ENCODE measurements at places on chromosomes 1 and 21.
A peak's percentile ranks its signal among the peaks of the same experiment; 100 is the strongest.

DNA sequence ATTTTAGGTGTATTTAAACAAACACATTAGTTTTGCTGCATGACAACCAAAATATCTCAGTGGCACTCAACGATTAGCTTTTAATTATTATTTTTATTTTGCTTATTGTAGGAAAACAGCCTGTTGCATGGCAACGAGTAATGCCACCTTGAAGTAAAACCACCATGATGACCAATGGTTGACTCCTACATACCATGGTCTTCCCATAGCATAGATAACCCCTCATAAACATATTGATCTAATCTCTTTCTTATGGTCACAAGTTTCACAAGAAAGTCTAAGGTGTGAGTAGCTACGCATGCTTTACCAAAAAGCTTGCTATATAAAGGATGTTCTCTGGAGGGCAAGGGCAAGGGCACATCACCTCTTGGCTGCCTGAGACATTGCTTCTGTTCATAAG, 61.5 kb upstream of the PTBP2 start:
- no peak for DNase-seq

GRCh38 chr1:37037690-37038089, 3.4 kb upstream of the GRIK3 start:
- DNase-seq = no peak

GRCh38 chr1:110872745-110873720, at the start of gene CD53:
Gene CD53 (plus strand): TSS chr1:110873148. CDS start chr1:110891409, 18,261 bp downstream.
- DNase-seq = no peak

- DNase-seq = peak; percentile 76
Observed at GRCh38 chr1:178938959-178939317, 68.1 kb upstream of the ANGPTL1 start.

DNA sequence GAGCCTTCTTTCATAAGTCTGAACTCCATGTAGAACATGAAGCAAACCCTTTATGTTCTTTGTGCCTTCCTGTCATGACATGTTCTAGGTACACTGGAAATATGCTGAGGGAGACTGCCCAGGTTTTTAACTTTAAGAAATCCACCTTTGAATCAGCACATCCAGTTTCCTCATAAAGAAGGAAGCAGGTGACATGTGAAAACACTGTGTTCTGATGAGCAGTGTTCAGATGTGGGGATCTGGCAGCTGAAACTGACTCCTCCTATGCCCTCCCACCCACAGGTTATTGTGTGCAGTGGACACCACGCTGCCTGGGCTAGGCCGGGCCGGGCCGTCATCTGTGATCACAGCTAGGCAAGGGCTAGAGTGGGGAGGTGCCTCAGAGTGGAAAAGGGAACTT, 51.1 kb downstream of the CNN3 start:
- no peak for DNase-seq

DNA sequence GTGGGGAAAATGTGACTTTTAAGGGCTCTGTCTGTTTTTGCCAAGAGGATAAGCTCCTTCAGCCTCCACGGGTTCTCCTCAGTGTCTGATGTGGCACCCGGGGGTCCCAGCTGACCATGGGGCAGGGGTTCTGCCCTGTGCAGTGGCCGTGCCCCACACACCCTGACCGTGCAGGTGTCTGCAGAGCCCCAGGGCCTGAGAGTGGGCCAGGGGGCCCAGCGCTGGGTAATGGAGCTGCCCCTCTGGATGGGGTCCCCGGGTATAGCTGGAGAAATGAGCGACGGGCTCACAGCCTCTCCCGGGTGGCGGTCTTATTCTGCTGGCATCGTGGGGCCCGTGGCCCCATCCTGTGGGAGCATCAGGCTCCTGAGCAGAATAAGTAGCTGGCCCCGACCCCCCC, 2.9 kb upstream of the PFKL start:
- DNase-seq = no peak

DNA sequence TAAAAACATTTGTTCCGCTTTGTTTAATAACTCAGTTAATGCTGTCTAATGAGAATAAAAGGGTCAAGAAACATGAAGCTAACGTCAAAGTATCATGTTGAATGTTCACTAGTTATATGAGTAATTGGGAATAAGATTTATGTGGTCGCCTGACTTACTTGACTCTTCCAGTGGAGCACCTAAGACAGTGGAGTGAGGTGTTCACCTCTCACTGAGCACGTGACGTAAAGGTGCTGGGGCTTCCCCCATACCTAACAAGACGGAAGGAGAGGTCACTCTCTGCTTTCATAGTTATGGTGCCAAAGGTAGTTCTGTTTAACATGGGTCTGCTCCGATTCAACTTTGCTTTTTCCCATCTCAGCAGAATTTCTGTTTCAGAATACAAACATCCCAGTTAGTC, 686 bp downstream of the KMO start:
- no peak for DNase-seq

GRCh38 chr1:3464649-3465025, 10.2 kb downstream of the ARHGEF16 start:
- no peak for DNase-seq

GRCh38 chr1:3771108-3772026, 1.2 kb upstream of the SMIM1 start:
- no peak for DNase-seq

DNA sequence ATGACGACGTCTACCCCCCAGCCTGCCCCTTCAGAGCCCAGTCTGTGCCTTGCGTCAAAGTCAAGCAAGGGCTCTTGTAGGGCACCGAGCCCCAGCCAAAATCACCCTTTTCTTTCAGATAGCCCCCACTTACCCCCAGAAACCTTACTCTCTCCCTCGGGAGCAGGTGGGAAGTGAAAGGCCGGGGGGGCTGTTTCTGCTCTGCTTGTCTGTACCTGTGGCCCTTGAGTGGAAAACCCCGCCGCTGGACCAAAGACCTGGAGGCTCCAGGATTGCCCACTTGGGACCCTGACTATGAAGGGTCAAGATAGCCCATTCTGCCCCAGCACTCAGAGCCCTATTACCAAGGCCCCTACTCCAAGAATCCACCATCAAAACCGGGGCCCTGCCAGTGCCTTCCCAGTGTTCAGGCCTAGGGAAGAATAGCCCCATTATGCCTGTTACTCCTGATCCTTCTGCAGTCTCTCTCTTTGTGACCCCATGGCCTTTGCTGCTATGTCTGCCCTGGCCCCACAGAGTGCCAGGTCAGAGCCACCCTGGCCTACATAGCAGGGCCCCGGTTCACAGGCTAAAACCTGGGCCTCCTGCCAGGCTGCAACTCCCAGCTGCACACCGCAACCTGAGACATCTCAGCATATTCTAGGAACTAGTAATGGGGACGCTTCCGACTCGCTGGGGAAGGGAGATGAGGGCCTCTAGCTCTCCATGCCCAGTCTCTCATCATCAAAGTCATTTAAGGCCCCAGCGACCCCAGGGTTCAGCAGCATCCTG, 22.2 kb upstream of the HPDL start:
- no peak for DNase-seq

GRCh38 chr1:230824919-230825721, 43.2 kb downstream of the C1orf198 start:
- DNase-seq = no peak

DNA sequence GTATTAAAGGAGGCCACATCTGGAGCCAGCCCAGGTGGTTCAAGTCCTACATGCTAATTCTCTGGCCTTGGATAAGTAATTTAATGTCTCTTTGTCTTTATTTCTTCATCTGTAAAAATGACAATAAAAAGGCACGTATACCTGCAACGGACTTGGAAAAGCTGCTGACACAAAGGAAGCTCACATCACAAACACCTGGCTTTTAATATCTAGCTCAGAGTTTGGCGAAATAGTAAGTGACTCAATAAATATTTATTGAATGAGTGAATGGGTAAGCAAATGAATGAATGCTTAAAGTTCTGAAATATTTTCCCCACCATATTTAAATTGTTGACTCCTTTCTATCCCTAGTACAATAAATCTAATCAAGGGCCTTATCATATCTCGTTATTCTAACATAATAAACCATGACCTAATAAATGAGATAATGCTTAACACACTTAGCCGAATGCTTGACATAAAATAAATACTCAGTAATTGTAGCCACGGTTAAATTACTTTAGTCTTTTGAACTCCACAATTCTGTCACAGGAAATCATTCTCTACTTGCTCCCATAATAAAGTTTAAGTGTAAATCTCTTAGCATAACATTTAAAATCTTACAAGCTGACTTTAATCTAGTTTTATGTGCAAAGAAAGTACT, 74.7 kb upstream of the PALMD start:
- no peak for DNase-seq

GRCh38 chr1:119885903-119886783, 10.2 kb downstream of the ADAM30 start:
- no peak for DNase-seq

GRCh38 chr1:82398357-82398756, 597.6 kb downstream of the ADGRL2 start:
- DNase-seq = no peak

- no peak for DNase-seq
Observed at GRCh38 chr1:170694172-170694926, 30.4 kb downstream of the PRRX1 start.

DNA sequence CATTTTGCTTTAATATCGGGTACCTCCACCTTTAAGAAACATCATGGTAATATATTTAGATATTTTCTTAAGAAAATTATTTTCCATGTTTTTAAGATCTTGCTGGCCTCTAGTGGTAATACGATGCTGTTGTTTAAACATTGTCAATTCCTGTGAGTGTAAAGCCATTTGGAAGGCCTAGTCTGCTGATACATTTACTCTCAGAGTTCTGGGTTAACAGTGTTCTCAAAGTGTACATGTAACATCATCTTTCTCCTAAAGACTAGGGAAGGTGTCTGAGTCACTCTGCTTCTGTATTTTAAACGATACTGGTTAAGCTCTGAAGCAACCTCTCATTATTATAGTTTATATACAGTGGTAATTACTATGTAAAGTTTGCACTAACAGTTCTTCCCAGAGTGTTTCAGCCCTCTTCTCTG, 189.1 kb downstream of the RASAL2 start:
- DNase-seq = no peak

DNA sequence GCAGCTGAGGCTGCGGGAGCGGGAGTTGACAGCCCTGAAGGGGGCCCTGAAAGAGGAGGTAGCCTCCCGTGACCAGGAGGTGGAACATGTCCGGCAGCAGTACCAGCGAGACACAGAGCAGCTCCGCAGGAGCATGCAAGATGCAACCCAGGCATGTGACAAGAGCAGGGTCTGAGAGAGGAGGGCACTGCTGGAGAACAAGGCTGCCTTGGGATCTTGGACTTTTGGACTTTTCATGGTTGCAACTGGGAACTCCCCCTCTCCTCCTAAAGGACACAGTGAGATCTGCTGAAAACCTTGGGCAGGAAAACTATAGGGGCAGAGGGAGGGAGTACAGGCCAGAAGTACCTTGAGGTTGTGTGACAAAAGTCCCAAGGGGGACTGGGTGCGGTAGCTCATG, 13.5 kb downstream of the CGN start:
- DNase-seq = no peak

GRCh38 chr1:39170731-39171667, 33.5 kb upstream of the MACF1 start:
- DNase-seq = no peak

DNA sequence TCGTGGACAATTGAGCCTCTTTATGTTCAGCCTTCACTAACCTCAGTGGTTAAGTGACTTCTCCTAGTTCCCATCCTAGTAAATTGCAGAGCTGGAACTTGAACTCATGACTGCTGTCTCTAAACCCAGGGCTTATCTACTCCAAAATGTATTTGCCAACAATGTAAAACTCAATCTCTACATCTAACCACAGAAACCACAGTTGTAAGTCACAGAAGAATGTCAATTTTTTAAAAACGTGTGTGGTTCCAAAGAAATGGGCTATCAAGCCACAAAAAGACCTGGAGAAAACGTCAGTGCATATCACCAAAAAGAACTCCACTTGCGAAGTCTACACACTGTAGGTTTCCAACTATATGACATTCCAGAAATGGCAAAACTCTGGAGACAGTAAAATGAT, 172.6 kb upstream of the HMCN1 start:
- DNase-seq = no peak

DNA sequence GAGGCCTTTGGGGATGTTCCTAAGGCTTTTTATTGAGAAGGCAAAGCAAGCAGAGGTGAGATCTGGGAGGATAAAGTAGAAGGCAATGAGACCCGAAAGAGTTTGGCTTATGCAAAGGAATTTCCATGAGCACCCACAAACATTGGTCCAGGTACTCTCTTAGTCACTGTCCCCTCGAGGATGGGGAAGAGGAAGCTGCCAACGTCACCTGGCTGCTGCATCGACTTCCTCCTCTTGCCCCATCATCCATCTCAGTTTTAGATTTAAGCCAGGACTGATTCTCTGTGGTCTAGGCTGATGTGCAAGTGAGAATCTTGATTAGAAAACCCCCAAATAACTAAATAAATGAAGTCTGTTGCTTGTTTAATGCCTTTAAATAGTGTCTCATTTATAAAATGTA, 28.7 kb downstream of the RUNX1 start:
- no peak for DNase-seq

DNA sequence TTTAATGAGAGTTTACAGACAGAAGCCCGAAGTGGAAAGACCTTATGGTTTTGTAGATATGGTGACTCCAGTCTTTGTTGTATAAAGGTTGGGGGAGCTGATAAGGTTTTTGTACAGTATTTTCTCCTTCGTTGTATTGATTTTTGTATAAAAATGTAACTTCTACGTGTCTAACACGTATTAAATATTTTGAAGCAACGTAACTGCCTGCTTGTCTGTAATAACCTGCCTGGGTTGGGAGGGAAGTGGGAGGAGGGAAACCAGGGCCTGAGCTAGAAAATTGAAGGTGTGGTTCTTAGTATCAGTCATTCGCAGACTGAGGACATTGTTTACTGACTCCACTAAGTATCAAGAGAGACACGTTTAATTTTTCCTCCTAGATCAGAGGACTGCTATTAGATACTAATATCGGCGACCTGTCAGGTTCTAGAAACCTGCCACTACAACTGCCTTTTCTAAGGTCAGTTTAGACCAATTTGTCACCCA, 2.2 kb downstream of the IER5 start:
- no peak for DNase-seq

Measured in thoracic aorta (tissue), 2 donors.